Activated CD4-positive, alpha-beta T cell treated with anti-CD3 and anti-CD28 coated beads for 24 hours (primary cell): ENCODE measurements at places on chromosomes 2 and 18.

GRCh38 chr2:201151127-201151981 is 31.6 kb upstream of the CASP10 start:
- no peak for DNase-seq

GRCh38 chr2:9897331-9897737 is 54.1 kb downstream of the TAF1B start:
- peak; percentile 26 for DNase-seq

- DNase-seq: no peak
Observed at GRCh38 chr2:130720528-130720927, 8.3 kb upstream of the GPR148 start.

GRCh38 chr2:218569038-218569431 is 396 bp downstream of the CNOT9 start:
- DNase-seq: peak; percentile 22

DNA sequence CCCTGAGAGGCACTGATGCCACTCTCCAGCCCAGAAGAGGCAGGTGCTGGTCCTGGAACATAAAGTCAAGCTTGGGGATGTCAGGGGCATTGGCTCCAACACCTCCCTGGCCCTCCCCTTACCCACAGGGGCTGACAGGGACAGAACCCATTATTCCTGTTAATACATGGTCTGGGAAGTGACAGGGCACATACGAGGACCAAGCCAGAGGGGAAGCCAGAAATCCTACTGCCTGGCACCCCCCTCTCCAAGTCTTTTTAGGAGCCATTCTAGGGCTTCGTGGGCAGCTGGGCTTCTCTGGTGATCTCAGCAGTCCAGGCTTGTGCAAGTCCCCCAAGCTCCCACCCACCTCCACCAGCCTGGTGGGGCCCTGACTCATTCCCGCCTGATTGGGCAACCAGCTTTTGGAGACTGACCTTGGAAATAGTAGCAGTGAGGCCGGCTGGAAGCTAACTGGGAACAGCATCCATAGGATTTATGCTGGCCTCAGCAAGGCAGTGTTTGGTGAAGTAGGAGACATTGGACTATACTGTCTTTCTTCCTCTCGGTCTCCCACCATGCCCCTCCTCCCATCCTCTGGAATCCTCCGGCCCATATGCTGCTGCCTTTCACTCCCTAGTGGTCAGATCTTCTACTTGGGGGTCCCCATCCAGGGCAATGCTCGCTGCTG is 86.4 kb upstream of the HK2 start:
- no peak for DNase-seq

DNA sequence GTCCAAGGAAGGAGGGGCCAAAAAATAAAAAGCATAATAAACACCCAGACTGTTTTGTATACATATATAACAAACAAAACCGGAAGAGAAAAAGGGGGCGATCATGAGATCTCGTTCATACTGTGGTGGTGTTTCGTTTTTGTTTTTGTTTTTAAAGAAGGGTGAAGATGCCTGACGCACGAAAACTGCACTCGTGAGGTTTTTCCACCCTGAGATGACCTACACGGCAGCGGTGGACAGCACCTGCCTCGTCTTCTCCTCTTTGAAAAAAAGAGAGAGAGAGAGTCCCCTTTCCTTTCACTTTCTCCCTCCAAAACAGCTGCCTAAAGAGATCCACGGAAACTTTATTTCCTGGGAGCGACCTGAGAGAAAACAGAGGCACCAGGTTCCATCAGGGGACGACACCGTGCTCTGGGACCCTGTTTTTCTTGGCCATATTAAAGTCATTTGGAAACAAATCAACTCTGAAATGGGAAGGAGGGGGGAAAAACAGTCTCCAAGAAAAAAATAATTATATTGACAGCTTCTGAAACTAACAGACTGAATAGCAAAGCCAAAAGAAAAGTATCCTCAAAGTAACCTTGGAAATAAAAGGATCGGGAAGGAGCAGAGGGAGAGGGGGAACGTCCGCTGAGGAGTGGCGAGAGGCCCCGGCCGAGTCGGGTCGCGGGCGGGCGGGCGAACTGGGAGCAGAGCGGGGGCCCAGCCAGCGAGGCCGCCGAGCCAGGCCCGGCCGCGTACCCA is 3.5 kb downstream of the POU3F3 start:
- no peak for DNase-seq

- no peak for DNase-seq
Observed at GRCh38 chr2:38237311-38237710, 139.8 kb downstream of the ATL2 start.

GRCh38 chr2:67663776-67664175 is 266.6 kb downstream of the ETAA1 start:
- DNase-seq: no peak

DNA sequence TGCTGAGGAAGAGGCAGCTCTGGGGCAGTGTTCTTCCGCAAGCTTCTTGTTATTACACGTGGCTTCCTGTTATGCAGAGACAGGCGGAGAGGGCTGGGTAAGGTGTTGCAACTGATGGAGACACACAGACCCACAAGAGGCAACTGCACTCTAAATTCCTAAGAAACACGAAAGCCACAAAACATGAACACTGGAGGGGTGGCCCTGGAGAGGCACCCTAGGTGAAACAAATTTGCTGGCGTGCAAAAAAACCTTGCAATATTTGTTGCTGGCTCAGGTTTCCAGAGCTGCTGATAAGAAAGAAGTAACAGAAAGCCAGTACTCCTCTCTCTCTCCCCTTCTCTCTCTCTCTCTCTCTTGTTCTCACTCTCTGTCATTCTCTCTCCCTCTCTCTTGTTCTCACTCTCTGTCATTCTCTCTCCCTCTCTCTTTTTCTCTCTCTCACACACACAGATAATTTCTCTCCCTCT is 31.8 kb downstream of the ARHGAP25 start:
- DNase-seq: no peak

DNA sequence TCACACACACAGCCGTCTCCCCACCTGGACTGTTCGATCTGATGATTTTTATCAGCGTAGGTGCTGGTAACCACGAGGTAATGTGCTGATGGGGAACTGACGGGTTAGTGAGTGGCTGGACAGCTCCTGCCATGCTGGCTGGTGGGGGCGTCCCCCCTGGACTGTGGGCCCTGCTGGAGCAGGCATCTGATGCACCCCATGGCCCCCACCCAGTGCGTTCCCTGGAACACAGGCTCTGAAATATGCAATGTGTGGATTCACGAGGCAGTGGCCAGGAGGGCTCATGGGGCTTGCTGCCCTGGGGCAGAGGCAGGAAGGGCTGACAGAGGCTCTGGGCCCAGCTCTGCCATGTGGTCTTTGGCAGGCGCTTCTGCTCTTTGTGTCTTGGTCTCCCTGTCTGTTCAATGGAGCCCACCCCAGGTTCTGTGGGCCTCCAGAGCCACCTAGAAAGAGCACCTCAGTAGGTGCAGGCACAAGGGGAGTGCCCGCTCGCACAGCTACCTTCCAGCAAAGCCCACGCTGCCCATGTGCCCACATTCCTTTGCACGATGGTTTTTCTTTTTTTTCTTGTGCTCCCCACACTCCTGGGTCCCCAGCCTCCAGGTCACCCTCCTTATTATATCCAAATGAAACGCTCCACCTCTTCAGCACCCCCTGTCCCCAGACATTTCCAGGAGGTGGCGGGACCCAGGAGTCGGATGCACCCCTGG is 10.3 kb upstream of the PXDN start:
- DNase-seq: no peak

- no peak for DNase-seq
Observed at GRCh38 chr2:127953128-127953718, 67.5 kb upstream of the AMMECR1L start.

DNA sequence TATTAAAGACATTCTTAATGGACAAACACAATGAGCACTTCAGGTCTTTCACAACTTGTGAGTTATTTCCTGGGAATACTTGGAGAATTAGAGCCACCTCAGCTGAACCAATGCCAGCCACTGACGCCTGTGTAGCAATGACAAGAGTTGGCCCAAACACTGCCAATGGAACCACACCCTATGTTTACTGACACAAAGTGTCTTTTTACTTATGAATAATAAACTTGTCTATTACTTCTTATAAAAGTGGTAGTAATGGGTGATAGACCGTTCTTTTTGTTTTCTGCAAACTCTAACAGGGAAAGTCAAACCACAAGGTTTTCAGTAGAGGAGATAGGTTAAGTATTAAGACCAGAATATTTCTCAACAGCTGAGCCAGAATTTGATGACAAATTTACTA is 12.5 kb upstream of the CHAC2 start:
- no peak for DNase-seq

DNA sequence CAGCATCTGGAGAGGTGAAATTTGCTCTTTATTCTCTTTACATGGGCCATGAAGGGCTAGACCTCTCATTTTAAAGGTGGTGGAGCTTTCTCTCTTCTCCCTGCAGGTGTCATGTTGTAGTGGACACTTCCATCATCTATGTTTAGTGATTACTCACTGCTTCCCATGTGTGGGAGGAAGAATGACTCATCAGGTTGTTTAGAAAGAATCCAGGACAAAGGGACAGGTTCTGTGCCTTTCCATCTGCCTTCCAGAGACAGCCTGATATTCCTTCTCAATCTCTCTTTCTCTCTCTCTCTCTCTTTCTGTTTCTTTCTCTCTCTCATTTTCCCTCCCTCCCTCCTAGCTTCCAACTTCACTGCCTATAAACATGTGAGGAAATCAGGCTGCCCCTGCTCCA is 38.7 kb downstream of the SCG2 start:
- DNase-seq: no peak

DNA sequence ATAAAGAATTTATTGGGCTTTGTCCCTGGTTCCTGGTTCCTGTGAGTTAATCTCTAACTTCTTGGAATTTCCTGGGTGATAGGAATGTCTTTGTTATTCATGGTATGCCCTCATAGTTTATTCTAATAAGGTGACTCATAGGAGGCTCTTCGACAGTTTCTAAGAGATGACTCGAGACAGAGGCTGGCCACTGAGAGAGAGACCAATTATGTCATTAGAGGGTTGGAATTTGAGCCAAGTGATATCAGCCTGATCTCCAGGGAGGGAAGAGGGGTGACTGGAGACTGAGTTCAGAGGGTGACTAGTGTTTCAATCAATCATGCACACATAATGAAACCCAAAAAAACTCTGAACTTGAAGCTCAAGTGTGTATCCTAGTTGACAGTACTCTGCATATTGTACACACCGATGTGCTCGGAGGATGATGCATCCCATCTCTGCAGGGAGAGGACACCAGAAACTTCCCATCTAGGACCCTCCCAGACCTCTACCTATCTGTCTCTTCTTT is 185.7 kb downstream of the MTCL1 start:
- no peak for DNase-seq

GRCh38 chr18:57048351-57048750 is 98.5 kb upstream of the BOD1L2 start:
- no peak for DNase-seq

DNA sequence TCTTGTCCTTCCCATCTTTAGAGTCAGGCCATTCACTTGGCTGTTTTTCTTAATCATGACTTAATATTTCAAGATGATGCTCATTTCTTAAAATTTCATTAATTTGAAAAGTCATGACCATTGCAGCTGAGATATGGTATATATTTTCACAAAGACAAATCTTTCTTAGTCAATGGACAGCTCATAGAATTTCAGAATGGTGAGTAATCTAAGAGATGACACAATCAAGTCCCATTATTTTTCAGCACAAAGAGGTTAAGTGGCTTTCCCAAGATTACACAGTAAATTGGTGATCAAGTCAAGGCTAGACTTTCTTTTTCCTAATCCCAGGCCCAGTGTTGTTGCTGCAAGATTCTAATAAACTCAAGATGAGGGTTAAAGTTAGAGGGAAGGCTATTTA is 34.4 kb upstream of the NT5C1B start:
- no peak for DNase-seq

- no peak for DNase-seq
Observed at GRCh38 chr18:12420821-12421421, 13.2 kb downstream of the PRELID3A start.

- no peak for DNase-seq
Observed at GRCh38 chr2:33392366-33392765, 84.1 kb upstream of the RASGRP3 start.

GRCh38 chr2:1588051-1588977 is 156.0 kb downstream of the PXDN start:
- DNase-seq: no peak

- DNase-seq: no peak
Observed at GRCh38 chr2:71811726-71812125, 335.9 kb downstream of the CYP26B1 start.

GRCh38 chr2:159139216-159139933 is 147.1 kb downstream of the WDSUB1 start:
- no peak for DNase-seq

- DNase-seq: no peak
Observed at GRCh38 chr2:85330839-85331636, 3.2 kb upstream of the TGOLN2 start.

DNA sequence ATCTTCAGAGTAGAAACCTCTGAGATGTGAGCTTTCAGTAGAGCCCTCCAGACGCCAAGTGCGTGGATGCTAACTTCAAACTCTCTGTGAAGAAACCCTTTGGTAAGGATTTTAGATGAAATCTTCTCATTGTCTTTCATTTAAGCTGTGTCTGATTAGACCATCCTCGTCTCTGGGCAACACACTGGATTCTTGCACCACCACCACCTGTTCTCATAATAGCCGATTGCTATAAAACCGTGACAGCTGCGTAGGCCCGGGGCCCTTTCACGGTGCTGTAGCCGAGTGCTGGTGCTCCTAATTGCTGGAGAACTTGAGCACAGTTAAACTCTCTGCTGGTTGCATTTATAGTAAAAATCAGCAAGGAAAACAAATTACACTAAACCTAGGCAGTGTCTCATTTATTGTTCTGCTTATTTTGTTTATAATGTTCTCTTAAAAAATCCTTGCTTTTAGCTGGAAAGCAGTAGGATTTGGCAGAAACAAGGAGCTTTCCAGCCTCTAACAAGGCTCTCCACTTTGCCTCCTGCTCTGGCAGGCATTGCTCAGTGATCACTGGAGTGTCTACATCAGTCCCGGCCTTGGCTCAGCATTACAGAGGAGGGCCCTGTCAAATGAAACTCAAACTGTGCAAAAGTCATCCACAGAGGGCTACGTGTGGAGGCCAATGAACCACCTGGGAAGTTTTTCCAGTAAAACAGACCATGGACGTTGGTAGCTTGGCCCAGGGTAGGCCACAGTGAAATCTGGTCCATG is 40.9 kb upstream of the MBP start:
- no peak for DNase-seq

- DNase-seq: no peak
Observed at GRCh38 chr2:200767111-200767885, 44.4 kb upstream of the BZW1 start.

- DNase-seq: no peak
Observed at GRCh38 chr2:233470839-233471238, 95.7 kb downstream of the USP40 start.

- no peak for DNase-seq
Observed at GRCh38 chr2:235956281-235956970, 211.8 kb downstream of the GBX2 start.

DNA sequence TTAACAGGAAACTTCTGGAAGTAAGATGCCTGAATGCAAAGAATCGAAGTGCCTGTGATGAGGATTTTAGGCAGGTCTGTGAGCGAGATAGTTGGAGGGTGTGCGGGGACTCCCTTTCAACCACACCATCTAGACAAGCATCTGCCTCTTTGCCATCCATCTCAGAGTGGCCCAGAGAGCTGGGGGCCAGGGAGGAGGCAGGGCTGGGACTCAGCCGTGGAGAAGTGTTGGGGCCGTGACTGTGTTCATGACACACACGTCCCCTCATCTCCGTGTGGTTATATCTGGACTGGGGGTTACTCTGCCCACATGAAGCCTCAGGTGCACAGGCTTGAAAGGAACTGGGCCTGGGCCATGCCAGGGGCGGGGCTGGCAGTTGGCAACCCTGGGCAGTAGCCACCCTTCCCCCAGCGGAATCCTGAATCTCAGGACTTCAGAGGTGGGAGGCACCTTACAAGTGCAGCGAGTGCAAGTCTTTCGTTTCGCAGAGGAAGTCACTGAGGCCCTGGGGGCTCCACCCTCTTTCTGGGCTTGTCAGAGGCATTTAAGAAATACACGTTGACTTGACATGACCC is 112.5 kb downstream of the SLC4A3 start:
- DNase-seq: no peak
